Naive thymus-derived CD4-positive, alpha-beta T cell (primary cell): ENCODE measurements at places on chromosomes 13 and 19.

DNA sequence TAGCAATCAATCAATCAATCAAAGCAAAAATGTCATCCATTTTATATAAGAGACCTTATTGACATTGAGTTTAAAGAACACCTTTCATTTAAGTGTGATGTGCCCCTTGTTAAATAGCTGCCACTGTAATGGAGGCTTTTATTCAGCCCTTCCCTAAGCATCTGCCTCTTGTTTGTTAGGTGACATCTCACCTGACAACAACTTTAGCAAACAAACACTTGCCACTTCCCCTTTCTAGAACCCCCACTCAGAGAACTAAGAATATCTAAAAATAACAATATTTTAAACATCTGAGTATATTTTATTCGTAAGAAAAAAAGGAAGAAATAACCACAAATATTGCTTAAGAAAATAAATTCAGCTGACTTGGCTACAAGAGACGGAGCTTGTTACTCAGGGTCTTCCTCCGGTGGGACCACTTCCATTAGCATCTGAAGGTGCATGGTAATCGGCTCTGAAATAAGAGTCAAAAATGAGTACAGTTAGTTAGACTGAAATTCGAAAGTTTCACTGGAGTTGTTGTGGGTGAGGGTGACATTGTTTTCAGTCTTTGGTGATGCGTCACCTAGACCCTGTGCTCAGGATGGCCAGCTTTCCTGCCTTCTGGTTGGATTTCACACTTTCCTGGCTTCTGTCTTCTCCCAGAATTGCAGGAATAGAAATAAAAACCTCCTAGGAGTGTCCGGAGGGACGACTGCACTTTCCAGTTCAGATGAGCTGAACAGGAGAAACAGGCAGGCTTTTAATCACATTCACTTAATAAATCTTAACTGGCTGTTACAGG, 39.1 kb downstream of the SLC7A9 start:
- no peaks in the 10 kb centered on the region for H3K27me3 ChIP-seq
- no peak for DNase-seq
- H3K27ac ChIP-seq: no peak overlapping the region
- no peaks in the 10 kb centered on the region for H3K36me3 ChIP-seq
- no peak overlapping the region for H3K4me3 ChIP-seq

DNA sequence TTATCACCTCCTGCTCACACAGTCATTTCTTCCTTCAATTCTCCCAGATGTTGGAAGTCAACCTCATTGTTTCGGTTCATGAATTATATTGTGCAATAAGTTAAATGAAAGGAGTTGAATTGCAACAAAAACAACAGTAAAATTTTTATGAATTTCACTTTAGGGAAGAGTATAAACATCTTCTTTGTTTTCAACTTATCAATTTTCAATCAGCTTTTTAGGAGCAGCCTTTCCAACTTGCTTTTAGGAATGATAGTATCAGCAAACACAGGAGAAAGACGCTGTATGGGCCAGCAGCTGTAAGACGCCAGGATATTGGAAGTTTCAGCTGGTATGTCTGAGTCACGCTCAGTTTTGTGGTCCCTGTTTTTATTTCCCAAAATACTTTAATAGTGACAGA, 132.5 kb upstream of the ARGLU1 start:
- H3K27me3 ChIP-seq: no peaks in the 10 kb centered on the region
- no peaks in the 10 kb centered on the region for H3K4me1 ChIP-seq
- DNase-seq: no peak
- H3K36me3 ChIP-seq: no peaks in the 10 kb centered on the region

DNA sequence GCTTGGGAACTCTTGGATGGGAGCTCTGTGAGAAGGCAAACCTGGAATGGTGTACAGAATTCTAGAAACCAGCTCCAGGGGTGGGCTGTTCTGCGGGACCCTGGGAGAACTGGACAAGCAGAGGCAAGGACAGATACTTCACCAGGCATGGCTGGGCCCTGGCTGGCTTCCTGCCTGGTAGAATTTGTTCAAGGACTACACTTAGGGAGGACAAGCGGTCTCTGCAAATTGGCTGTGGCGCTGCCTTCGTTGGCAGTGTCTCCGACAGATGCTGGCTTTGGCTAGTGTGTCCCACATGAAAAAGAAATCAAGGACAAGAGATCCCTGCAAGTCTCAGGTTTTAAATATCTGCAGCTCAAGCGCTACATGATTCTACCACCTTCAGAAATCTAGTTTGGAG, 12.4 kb downstream of the CEBPG start:
- H3K36me3 ChIP-seq: peaks cover 8% of the 10 kb centered on the region
- no peaks in the 10 kb centered on the region for H3K4me1 ChIP-seq
- no peak overlapping the region for H3K4me3 ChIP-seq

GRCh38 chr13:41199526-41199925, 5.2 kb upstream of the KBTBD7 start:
- no peak overlapping the region for H3K27ac ChIP-seq
- no peaks in the 10 kb centered on the region for H3K36me3 ChIP-seq
- H3K4me3 ChIP-seq: no peak overlapping the region
- H3K27me3 ChIP-seq: no peaks in the 10 kb centered on the region
- no peak for DNase-seq
